ENCODE measurements at places on chromosomes 16 and 17.

- DNase-seq = no peak
Observed at GRCh38 chr16:84312783-84313382, 18.2 kb downstream of the WFDC1 start.

DNA sequence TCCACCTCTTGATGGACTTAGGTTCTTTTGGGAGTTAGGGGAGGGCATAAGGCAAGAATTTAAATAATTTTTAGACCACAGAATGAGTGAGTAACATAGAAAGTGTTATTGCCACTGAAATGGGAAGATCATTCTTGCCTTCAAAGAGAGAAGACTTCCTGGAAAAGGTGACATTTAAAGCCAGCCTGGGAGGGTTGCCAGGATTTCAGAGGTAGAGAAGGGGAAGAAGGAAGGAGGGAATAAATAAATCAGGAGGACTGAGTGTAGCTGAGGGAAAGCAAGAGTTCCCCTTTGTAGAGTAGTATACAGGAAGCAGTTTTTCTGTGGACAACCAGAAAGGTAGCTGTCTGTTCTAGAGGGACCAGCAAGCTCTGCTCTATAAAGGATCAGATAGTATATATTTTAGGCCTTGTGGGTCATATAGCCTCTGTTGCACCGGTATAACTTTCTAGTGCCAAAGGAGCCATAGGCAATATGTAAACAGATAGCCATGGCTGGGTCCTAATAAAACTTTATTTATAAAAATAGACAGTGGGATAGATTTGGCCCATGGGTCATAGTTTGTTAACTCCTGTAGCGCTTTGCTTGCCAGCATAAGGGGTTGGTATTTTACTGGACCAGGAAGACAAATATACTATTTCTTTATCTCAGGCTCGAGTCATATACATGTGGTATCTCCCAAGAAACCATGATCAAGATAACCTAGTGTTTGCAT, 147.2 kb upstream of the CACNG5 start:
- DNase-seq = no peak

GRCh38 chr16:56451753-56452689, 667 bp downstream of the OGFOD1 start:
- peak; percentile 4 for DNase-seq

DNA sequence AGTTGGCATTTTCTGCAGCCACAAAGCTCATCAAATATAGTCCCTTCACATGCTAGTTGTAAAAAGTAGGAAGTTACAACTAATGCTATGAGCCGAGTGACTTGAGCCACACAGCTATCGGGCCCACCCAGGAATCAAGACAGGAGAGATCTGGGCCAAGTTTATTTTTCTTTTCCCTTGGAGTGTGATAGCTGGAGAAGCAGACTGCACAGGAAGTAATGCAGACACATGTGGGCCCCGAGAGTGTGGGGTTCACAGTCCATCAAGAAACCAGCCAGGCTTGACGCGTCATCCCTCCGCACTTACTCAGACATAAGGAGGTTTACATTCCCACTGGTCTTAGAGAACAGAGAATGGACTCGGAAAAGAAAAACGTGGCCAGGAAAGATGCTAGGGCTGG, 403.1 kb upstream of the CDH11 start:
- no peak for DNase-seq

- no peak for DNase-seq
Observed at GRCh38 chr16:9351440-9351839, 260.0 kb downstream of the HAPSTR1 start.

DNA sequence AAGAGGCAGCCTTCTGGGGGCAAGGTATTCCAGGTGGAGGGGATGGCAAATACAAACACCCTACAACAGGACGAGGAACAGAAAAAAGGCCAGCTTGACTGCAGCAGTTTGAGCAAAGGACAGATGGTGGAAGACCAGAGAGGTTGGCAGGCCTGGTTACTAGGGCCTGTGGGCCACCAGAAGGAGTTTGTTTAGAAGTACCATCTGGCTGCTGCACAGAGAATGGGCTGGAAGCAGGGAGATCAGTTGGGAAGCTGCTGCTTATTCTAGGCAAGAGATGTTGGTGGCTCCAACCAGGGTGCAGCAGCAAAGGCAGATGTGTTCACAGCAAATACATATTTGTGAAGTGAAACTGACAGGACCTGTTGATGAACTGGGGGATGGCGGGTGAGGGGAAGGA, 2.9 kb upstream of the YPEL2 start:
- DNase-seq = no peak

GRCh38 chr17:705863-706262, 8.8 kb downstream of the VPS53 start:
- no peak for DNase-seq

DNA sequence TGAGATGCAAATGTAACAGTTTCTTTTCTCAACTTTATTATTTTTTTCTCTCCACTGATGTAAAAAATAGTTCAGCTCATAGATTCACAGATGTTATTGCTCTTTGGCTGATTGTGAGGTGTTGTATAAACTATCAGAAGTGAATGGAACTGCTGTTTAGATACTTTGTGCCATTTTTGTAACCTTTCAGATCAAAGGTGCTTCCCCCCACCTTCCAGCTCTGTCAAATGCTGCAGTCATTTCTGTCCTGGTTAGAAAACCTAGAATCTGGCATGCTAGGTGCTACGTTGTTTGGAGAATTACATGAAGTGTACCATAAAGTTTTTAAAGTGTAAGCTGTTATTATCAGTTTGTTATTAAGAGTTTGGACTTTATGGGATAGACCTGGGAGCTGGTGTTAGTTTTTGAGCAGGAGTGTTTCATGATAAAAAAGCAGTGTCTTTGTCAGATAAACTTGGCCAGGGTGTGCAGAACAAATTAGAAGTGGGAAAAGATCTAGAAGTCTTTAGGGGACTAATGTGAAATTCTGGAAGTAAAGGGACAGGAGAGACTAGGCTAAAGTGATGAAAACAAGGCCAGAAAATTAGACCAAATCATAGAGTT, 1.8 kb upstream of the WIPI1 start:
- DNase-seq = no peak

- peak; percentile 41 for DNase-seq
Observed at GRCh38 chr16:30659507-30660423, 1.5 kb downstream of the FBRS start.

- DNase-seq = no peak
Observed at GRCh38 chr17:59010026-59010425, 96.7 kb downstream of the TRIM37 start.

DNA sequence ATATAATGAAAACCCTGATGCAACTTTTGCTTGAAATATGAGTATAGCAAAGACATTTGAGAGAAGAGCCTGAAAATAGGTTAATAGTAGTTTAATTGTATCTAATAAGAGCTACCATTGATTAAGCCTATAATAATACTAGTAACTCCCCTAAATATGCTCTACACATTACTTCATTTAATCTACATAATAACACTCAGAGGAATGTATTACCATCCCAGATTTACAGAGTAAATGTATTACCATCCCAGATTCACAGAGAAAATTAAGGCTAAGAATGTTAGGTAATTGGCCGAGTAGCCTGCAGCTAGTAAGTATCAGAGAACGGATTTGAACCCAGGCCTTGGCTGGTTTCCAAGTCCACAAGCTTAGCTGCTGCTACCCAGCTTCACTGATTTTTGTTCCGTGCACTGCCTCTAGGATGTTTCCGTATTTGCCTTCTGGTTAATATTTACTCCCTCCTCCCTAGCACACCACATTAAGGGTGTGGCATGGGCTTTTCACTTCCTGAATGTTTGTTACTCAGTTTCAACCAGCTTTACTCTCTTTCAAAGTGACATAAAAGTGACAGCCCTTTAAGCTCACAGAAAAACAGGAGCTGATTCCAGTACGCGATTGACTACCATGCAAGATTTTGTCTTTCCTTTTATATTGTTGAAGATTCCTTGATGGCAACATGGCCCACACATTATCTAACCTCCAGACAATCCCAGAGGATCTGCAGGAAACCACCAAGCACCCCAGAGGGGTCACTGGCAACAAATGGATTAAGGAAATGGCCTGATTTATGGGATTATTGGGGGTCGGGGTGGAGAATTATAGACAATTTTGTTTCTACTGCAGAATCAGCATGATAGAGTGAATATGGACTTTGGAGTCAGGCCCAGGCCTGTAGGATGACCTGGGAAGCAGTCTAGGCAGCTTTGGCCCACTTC, 26.7 kb upstream of the TOX3 start:
- DNase-seq = no peak

DNA sequence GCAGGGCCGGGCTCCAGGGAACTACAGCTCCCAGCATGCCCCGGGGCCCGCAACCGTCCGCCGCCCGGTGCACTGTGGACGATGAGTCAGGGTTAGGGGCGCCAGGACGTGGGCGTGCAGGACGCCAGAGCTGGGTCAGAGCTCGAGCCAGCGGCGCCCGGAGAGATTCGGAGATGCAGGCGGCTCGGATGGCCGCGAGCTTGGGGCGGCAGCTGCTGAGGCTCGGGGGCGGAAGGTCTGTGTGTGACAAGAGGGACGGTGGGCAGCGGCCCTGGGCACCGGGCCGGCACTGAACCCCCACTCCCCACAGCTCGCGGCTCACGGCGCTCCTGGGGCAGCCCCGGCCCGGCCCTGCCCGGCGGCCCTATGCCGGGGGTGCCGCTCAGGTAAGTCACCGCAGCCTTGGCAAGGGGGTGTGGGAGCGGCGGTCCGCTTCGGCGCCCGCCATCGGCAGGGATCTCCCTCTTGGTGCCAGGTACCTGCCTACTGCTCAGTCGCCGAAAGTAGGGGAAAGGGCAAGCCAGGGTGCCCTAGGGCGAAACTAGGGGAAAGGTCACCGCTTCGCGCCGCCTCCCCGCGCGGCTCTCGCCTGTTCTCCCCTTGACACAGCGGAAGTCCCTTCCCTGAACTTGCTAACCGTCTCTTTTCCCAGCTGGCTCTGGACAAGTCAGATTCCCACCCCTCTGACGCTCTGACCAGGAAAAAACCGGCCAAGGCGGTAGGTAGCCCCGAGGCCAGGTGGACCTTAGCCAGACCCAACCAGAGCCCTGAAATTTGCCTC, at the start of the genes ACADVL and DLG4:
Gene ACADVL (plus strand): TSS at position 127 of the 781 bp plus-strand sequence. CDS start 47 bp downstream, at position 174.
Gene DLG4 (minus strand): TSS at position 25 of the 781 bp plus-strand sequence.
- DNase-seq = peak; percentile 71

GRCh38 chr17:40019140-40019991, 4.1 kb downstream of the CSF3 start:
- no peak for DNase-seq

DNA sequence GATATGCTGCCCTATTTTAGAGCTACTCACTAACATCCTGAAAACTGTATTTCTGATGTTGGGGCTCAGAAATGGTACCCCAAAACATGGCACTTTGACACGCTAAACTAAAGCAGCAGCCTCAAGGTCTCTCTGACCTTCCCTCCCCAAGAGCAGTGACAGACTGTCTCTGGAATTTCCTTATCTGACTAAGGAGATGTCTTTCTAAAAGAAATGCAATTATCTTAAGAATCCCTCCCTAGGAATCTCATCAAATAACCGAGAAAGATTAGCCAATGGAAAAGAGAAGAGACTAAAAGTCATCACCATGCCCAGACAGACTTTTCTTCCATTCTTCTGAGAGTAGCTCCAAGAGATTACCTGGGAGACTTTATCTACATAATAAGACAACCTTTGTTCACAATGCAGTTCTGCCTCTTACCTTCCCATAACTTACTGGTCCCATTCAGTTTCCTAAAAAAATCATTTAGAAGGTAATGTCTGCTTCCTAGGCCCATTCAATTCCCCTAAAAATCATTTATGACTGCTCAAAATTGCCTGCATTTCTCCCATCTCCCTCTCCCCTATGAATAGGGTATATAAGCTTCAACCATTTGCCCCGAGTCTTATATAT, 123.9 kb downstream of the CPPED1 start:
- no peak for DNase-seq

- peak; percentile 2 for DNase-seq
Observed at GRCh38 chr17:54900457-54901229, at the start of gene TOM1L1. Gene TOM1L1 (plus strand): TSS chr17:54900852. CDS start chr17:54900866, 14 bp downstream.

- DNase-seq = no peak
Observed at GRCh38 chr16:85238233-85238647, 126.0 kb upstream of the CIBAR2 start.

DNA sequence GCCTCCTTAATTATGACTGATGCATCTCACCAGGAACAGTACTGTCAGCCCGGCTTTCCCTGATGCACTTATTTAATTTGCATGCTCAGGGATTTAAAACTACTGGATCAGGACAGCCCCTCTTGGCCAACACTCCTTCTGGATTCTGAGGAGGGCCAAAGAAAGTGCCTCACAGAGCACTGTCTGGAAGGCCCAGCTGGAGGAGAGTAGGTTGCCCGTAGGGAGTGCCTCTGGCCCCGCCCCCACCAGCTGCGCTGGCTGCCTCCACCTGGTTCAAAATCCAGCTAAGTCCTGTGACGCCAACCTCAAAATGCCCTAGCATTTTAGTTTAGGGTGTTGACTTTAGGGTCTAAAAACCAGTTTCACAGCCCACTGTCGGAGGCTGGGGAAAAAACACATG, 49.4 kb upstream of the SREBF1 start:
- no peak for DNase-seq

DNA sequence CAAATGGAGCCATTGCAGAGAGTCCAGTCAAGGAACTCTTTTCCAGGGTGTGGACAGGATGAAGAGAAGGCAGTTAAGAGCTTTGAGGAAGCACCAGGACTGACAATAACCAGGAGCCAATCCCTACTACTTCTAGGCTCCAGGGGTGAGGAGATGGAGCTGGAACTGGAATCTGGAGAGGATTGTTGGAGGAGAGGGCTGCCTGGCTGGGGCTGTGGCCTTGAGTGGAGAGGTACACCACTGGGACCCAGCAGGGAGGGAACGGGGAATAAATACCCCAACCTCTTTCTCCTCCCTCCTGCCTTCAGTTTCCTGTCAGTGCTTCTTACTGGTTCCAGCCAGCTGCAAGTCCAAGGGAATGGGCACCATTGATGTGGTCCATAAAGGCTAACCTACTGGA, 32.2 kb upstream of the TMEM220 start:
- no peak for DNase-seq

DNA sequence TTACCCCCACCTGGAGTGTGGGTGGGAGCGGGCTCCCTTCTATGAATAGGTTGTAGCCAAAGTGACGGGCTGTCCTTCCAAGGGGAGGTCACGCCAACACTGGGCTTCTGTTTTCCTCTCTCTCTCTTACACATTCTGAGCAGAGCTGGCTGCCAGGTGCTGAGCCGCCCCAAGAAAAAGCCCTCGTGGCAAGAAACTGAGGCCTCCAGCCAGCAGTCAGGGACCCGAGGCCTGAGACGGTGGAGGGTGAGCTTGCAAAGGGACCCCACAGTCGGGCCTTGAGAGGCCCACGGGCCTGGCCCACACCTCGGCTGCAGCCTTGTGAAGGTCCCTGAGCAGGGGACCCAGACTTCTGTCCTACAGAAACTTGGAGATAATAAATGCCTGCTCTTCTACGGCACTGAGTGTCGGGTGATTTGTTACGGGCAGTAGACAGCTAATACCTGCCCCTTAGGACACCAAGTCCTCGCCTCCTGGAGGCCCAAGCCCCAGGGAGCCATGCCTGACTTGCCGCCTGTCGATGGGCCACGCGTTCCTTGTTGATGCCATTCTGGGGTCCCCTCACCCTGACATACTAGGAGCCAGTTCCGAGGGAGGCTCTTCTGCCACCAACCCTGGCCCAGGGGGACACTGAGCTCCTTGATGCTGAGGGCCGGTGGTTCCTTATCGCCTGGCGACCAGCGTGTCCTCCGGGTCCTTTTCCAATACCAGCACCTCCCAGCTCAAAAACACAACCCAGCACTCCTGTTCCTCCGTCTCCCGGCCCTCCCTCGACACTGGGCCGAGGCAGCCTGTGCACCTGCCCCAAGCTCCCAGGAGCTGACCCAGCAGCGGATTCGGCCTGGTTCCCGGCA, 26.1 kb downstream of the SLC25A10 start:
- no peak for DNase-seq

All from activated CD4-positive, alpha-beta T cell treated with anti-CD3 and anti-CD28 coated beads, Interleukin-2, amount 50 U/mL, for 1 hour (primary cell).